ENCODE measurements at places on chromosomes 16 and 17. TPM values are rescaled to one million over a fixed set of nuclear protein-coding genes. Genes with fewer than 3 reads are reported as not detected.

DNA sequence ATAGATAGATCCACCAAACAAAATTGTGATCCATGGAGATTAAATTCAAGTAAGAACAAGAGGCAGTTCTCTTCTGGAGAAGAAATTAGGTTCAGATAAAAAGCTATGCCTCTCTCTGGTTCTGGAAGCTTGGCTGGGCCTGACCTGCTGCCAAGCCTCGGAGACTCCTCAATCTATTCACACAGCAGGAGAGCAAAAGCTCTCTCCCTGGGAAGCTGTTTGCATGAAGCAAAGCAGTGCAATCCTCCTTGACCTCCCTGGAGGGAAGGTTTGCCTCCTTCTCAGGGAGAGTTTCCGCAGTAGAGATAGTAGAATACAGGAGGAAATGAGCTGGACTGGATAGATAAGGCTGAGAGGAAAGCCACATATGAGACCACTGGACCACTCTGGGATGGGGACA is 78.1 kb upstream of the GNAO1 start:
- DNase-seq, result no peak

DNA sequence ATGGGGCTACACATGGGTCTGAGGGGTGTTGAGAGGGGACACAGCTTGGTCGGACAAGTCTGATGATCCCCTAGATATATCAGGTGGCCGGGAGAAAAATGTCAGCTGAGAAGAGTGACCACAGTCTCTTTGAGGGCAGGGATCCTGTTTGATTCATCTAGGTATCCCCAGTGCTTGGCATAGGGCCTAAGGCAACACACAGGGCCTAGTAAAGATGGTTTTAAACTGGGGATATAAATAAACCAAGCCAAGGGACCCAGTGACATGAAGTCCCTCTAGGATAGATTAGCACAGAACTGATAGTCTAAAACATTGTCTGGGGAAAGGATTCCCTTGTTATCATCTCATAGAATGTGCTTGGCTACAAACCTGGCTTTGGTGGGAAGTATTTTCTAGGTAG is 1.4 kb downstream of the ERCC4 start:
- no peak for DNase-seq

DNA sequence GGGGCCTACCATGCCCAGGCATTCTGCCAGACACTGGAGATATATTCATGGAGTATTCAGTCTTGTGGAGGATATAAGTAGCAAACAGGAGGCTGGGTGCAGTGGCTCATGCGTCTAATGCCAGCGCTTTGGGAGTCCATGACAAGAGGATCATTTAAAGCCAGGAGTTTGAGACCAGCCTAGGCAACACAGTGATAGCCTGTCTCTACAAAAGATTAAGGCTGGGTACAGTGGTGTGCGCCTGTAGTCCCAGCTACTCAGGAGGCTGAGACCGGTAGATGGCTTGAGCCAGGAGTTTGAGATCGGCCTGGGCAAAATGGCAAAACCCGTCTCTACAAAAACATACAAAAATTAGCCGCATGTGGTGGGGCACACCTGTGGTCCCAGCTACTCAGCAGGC is 37.7 kb upstream of the CDH3 start:
- no peak for DNase-seq

DNA sequence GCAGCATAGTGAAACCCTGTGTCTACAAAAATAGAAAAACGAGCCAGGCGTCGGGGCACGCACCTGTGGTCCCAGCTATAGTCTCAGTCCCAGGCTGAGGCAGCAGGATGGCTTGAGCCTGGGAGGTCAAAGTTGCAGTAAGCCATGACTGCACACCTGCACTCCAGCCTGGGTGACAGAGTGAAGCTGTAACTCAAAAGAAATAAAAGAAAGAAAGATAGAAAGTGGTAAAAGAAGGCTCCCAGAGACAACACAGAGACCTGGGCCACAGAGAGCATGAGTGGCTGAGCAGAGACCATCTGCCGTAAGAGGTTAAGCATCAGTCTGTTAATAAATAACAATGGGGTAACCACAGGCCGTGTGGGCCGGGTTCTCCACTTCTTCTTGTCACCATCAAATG is 15.3 kb upstream of the HEXD start:
- no peak for DNase-seq

DNA sequence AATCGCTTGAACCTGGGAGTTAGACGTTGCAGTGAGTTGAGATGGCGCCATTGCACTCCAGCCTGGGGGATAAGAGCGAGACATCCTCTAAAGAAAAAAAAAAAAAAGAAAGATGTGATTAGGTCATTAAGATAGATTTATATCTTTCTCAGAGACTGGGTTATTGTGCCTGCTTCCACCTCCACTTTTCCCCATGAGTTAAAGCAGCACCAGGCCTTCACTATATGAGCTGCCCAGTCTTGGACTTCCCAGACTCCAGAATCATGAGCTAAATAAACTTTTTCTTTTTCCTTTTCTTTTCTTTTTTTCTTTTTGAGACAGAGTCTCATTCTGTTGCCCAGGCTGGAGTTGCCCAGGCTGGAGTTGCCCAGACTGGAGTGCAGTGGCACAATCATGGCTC is 19.4 kb upstream of the CDH1 start:
- no peak for DNase-seq

GRCh38 chr16:336269-336668 is 16.3 kb downstream of the AXIN1 start:
- no peak for DNase-seq

- DNase-seq, result no peak
Measured at GRCh38 chr17:59542960-59543635, 22.3 kb upstream of the DHX40 start.

DNA sequence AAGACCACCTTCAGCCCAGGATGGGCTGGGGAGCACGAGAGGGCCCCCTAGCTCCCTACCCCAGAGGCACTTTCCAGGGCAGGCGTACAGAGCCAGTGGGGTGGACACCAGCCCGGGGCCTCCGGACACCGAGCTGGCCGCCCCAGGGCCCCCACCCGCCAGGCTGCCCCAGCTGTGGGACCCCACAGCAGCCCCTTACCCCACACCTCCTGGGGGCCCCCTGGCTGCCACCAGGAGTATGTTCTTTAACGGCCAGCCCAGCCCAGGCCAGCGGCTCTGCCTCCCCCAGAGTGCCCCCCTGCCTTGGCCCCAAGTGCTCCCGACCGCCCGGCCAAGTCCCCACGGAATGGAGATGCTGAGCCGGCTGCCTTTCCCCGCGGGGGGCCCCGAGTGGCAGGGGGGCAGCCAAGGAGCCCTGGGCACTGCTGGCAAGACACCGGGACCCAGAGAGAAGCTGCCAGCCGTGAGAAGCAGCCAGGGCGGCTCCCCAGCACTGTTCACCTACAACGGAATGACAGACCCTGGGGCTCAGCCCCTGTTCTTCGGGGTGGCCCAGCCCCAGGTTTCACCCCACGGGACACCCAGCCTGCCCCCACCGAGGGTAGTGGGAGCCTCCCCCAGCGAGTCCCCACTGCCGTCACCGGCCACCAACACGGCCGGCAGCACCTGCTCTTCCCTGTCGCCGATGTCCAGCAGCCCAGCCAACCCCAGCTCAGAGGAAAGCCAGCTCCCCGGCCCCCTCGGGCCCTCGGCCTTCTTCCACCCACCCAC is 24.3 kb upstream of the ZFPM1 start:
- DNase-seq, result no peak

DNA sequence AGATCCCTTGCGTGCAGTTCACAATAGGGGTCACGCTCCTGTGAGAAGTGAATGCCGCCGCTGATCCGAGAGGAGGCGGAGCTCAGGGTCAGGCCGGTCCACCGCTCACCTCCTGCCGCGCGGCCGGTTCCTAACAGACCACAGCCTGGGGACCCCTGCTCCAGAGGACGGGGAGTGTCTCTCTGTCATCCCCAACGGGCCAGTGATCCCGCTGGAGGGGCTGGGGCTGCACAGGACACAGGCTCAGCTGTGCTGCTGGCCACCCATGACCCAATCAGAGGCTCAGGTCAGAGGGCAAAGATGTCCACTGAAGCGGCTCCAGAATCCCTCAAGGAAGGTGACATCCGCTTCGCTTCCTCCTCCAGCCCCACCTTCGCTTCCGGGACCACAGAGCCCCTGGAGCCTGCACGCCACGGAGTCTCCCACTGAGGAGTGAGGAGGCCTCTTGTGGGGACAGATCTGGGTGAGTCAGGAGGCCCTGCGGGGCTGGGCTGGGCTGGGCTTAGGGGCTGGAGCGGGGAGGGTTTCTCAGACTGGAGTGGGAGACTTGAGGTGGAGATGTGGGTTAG is 115.4 kb downstream of the METRNL start:
- no peak for DNase-seq

- peak; percentile 16 for DNase-seq
Measured at GRCh38 chr17:67528751-67529436, 151.8 kb downstream of the PITPNC1 start.

- DNase-seq, result no peak
Measured at GRCh38 chr17:32382526-32383223, 32.7 kb downstream of the ZNF207 start.

- no peak for DNase-seq
Measured at GRCh38 chr17:4735876-4736651, 3.6 kb upstream of the ZMYND15 start.

DNA sequence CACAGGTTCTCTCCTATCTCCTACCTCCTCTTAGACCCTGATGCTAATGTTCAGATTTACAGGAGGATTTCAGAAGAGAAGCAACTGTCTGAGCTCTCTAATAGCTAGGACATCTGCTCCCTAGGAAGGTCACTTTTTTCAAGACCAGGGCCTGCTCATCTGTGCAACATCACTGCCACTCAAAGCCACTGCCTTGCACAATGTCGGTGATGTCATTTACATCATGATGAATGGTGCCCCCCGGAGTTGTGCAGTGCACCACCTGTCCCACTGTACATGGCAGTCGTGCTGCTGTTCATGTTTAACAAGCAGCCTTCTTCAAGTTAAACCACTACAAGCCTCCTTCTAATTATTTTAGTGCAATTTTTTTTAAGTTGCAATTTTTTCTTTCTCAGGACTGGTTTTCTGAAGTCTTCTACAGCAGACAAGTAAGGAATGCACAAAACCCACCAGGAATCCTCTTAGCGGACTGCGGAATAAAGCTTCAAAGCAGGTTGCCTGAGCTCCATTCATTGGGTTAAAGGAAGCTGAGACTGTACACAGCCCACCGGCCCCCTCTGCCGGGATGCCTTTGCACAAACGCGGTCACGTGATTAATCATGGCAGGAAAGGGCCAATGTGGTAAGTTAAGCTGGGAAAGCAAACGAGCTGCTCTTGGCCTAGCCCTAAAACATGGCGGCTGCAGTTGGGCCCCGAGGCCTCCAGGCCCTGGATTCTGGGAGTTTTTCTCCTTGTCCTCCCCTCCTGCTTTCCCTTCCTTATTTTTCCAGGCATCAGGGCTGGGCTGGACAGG is 74.1 kb downstream of the MYH11 start:
- DNase-seq, result no peak

DNA sequence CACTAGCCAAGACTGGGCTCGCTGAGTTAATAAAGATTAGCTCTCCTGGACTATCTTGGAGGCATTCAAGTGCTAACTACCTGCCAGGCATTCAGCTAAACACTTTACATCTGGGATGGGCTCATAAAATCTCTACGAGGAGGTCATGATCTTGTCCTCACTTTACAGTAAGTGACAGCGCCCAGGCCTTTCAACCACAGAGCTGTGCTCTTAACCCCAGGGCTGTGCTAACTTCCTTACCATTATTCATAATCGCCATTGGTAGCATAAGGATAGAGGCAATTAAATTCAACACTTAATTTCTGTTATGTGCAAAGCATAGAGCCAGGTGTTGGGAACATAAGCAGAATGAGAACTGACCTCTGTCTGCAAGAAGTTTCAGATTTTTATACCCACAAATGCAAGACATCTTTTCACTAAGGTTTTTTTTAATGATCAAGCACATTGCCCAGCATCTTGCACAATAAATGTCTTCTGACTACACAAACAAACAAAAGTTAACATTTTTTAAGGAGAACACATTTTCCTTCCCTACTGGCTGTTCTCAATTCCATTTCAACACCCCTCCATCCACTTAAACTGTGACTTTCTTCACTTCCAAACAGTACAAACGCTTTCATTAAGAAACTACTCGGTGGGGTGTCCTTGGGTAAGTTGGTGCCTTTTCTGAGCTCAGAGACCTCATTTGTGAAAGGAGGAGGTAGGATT is 172.3 kb downstream of the C16orf78 start:
- no peak for DNase-seq

GRCh38 chr17:78497115-78497540 is 80.1 kb downstream of the DNAH17 start:
- DNase-seq, result peak; percentile 87

- DNase-seq, result peak; percentile 67
Measured at GRCh38 chr16:68084504-68085258, 489 bp upstream of the NFATC3 start.

DNA sequence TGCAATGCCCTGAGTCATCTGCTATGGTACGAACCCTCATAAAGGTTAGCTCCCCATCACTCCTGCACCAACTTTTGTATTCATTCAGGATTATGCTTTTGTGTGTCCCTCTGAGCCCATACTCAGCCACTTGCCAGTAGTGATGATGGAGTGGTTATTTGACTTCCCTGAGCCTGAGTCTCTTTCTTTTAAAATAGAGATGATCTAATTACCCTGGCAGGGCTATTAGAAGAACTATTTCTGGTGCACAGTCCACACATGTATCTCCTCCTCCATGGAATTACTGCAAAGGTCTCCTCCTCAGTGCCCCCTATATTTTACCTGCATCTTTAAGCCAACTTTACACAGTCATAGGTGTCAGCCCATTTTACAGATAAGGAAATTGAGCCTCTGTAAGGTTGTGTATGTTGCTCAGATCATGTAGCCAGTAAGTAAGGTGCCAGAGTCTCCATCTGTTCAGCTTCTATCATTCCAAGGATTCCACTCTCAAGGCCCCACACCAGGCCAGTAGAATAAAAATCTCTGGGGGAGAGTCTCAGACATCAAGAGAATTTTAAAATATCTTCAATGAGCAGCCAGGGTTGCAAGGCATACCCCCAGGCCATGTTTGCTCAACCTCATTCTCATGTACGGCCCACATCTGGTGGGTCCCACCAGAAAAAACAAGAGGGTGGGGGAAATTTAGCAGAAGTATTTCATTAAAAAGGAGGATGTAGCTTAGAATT is 333.7 kb upstream of the HSBP1 start:
- DNase-seq, result no peak

DNA sequence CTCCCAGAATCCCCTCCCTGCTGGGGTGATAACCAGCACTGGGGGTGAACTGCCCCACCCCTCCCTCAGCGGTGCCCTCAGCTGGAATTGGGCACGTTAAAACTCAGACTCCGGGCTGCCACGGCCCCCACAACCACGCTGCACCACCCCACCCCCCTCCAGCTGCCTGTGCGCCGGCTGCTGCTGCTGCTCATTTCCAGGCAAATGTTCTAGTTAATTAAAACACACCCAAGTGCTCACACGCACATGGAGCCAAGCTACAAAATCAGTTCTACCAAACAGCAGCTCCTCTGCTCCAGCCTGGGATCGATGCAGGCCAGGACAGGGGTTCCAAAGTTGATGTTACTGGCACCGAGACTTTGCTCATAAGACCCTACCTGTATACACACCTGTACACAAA is 180.5 kb downstream of the ZNF423 start:
- no peak for DNase-seq

- no peak for DNase-seq
Measured at GRCh38 chr16:14485121-14485551, 144.9 kb downstream of the PARN start.

The PDIA2 gene
- 0.64 TPM for total RNA-seq

The CIBAR2 gene
- total RNA-seq, result not detected

The HS3ST3B1 gene
- total RNA-seq, result 10.8 TPM

The KRT12 gene
- total RNA-seq, result not detected

The CACNG1 gene
- total RNA-seq, result not detected

The EVPLL gene
- total RNA-seq, result not detected

The JUP gene
- total RNA-seq, result 158 TPM

The ST6GALNAC1 gene
- total RNA-seq, result not detected

The TIMP2 gene
- 24.1 TPM for total RNA-seq

The FBXL19 gene
- 12.3 TPM for total RNA-seq

The KRT16 gene
- total RNA-seq, result not detected

The GGT6 gene
- not detected for total RNA-seq

The SRR gene
- 5.7 TPM for total RNA-seq
